ENCODE measurements at places on chromosomes 4 and X.

GRCh38 chrX:134798472-134798871 lies 140.2 kb upstream of the PLAC1 start:
- no peak for DNase-seq

- no peak for DNase-seq
Observed at GRCh38 chrX:97616883-97617530, 733.3 kb downstream of the RPA4 start.

DNA sequence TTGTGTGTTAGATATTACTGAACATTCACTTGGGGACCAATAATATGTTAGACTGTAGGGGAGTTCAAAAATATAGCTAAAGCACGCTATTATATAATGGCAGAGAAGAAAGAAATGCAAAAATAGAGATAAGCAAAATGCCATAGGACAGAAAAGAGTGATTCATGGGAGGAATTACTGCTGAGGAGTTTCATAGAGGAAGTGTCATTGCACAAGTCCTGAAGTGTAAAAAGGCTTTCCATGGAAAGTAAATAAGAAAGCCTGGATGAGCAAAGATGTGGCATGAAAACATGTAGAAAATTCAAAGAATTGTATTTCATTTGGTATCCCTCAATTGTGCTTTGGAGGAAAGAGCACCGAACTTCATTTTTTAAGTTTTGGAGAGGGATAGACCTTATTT lies 14.5 kb downstream of the HMGB2 start:
- no peak for DNase-seq

GRCh38 chr4:121574618-121575017 lies 122.2 kb downstream of the ANXA5 start:
- no peak for DNase-seq
